ENCODE measurements at places on chromosomes 6 and 20. TPM values are rescaled to one million over a fixed set of nuclear protein-coding genes. Genes with fewer than 3 reads are reported as not detected.

Gene MAFB
- total RNA-seq = 1.1 TPM

Gene CITED2
- total RNA-seq = 95.4 TPM

Gene SIRPB2
- not detected for total RNA-seq

Gene GNAS
- total RNA-seq = 756 TPM

Gene MAS1
- total RNA-seq = not detected

GRCh38 chr20:59382157-59382725 lies 81.8 kb downstream of the EDN3 start:
- DNase-seq = no peak

- no peak for DNase-seq
These were observed 491.0 kb upstream of the FLRT3 start for GRCh38 chr20:14828459-14828858.

DNA sequence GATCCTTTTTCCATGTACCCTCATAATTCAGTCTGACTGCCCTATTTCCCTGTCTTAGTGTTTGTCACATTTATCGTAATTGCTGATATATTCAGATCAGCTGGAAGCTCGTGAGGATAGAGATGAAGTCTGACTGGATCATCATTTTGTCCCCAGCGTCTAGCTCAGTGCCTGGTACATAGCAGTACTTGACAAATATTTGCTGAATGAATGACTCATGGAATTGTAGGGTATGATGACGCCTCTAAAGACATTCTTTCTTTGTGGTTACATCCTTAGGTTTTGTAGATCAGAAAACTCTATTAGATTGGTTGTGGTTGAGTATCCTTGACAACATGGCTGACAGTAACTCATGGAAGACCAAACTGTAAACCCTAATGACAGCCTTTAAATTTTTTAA lies 68.9 kb downstream of the MTHFD1L start:
- no peak for DNase-seq

GRCh38 chr6:89944181-89944755 lies 50.0 kb downstream of the GJA10 start:
- no peak for DNase-seq

DNA sequence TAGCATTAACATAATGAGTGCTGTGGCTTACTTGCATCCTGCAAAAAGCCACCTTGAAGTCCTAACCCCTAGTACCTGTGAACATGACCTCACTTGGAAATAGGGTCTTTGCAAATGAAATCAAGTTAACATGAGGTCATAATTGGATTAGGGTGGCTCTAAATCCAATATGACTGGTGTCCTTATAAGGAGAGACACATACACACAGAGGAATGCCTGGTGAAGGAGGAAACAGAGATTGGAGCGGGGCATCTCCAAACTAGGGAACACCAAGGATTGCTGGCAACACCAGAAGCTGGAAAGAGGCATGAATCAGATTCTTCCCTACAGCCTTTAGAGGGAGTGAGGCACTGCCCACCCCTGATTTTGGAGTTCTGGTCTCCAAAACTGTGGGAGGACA lies 17.6 kb upstream of the RPS6KA2 start:
- no peak for DNase-seq

Data from naive thymus-derived CD8-positive, alpha-beta T cell (primary cell).